ENCODE measurements at places on chromosomes 6 and 20.

DNA sequence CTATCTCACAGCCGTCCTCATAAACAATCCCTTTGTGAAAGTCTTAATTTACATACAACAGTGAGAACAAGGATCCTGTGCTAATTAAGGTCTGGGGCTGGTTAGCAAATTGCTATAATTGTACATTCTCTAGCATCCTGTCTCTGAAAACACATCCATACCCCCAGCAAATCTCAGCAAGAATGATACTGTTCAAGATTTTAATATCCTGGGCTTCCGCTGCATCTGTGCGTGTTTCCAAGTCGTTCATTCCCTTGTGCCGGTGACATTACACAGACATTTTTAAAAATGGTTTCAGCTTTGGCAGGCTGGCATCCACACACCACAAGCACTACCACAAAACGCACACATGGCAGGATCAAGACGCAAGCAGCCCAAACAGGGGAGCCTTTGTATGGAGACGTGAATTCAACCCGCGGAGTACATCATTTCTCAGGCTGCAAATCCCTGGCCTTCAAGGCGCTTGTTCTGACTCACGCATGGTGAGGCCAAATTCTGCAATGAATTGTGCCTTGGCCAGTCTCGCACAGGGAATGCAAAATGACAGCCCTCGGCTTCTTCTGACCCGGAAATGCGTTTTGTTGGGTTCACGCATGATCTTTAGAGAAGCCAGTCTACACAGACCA, 20.3 kb downstream of the ZMYND8 start:
- no peak for DNase-seq

GRCh38 chr20:14336686-14337085, 726 bp downstream of the FLRT3 start:
- DNase-seq, result no peak

- DNase-seq, result no peak
These were observed 25.3 kb downstream of the SLC35A1 start for GRCh38 chr6:87498048-87498447.

GRCh38 chr6:30020626-30021025, 40.4 kb upstream of the POLR1H start:
- DNase-seq, result no peak

DNA sequence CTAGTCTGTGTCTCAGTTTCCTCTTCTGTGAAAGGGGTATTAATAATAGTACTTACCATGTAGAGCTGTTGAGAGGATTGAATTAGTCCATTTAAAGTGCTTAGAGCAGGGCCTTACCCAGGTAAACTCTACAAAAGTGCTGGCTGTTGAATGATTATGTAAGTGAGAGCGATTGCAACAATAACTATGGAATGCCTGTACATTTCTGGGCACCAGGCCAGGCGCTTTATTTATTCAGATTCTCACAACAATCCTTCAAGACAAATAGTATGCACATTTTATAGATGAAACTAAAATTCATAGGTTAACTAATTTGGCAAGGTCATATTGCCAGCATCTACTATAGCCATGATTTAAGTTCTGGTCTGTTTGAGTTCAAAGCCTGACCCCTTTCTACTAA, 78.3 kb upstream of the MMS22L start:
- DNase-seq, result no peak

GRCh38 chr6:135880066-135880972, 28.8 kb downstream of the PDE7B start:
- DNase-seq, result peak; percentile 30

GRCh38 chr6:137851669-137852068, 15.4 kb upstream of the TNFAIP3 start:
- no peak for DNase-seq

- no peak for DNase-seq
These were observed 230.3 kb downstream of the TFAP2A start for GRCh38 chr6:10184371-10185227.

- DNase-seq, result no peak
These were observed 394.0 kb downstream of the LAMA2 start for GRCh38 chr6:129276986-129277385.

DNA sequence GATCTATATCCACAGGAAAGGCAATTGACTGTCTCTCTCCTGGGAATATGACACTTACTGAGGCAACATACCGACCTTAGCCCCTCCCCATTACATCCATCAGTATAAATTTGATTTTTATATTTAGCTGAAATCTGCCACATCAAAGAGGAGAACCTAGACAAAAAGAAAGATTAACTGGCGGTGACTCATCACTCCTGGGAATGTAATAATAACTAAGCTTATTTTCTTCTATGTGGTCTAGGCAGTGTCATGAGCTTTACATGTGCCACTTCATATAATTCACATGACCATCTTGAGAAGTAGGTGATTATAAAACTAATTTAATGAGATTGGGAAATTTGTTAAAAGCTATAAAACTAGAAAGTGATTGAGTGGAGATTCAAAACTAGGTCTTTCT, 520.0 kb upstream of the HS3ST5 start:
- DNase-seq, result no peak
